ENCODE measurements at places on chromosomes 6 and 20. TPM values are rescaled to one million over a fixed set of nuclear protein-coding genes. Genes with fewer than 3 reads are reported as not detected.

Gene KIAA1755
- total RNA-seq = not detected

Gene HEBP2
- total RNA-seq = 4.7 TPM

- H3K27me3 ChIP-seq = peaks cover 8% of the 10 kb centered on the region
- no peak for DNase-seq
- no peaks in the 10 kb centered on the region for H3K4me1 ChIP-seq
- H3K4me3 ChIP-seq = no peak overlapping the region
- H3K27ac ChIP-seq = no peak overlapping the region
Observed at GRCh38 chr6:146065690-146066089, 36.8 kb downstream of the GRM1 start.

- no peak overlapping the region for H3K4me3 ChIP-seq
- DNase-seq = no peak
- H3K27ac ChIP-seq = no peak overlapping the region
- no peaks in the 10 kb centered on the region for H3K36me3 ChIP-seq
Observed at GRCh38 chr6:43825187-43826115, 55.4 kb downstream of the VEGFA start.

DNA sequence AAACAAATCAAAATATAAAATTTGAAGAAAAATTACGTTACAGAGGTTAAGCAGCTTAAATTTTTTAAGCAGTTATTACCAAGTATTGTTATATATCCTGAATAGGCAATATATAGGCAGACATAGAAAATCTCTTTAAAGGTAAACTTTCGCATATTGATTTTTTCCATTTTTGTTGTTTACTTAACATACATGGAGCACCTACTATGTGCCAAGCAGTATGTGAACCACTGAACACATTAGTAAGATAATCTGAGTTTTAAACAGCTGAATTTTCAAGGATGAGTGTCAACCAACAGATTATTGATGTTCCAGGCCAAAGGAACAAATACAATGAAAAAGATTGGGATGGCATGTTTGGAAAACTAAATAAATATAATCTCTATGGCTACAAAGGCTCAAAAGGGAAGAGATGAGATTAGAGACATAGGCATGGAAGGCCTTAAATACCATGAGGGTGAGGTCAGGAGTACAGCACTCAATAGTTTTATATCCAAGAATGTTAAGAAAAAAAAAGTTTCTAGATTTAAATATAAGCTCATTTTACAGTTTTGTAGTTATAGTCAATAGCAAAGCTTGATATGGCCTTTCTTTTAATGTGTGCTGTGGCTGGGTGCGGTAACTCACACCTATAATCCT is 277.5 kb downstream of the PTPRK start:
- H3K4me3 ChIP-seq = no peak overlapping the region
- no peaks in the 10 kb centered on the region for H3K27me3 ChIP-seq
- no peaks in the 10 kb centered on the region for H3K36me3 ChIP-seq

Data from activated CD4-positive, alpha-beta T cell treated with anti-CD3 and anti-CD28 coated beads for 36 hours (primary cell).